Stimulated activated naive CD4-positive, alpha-beta T cell (primary cell): ENCODE measurements at places on chromosomes 2 and 18.

DNA sequence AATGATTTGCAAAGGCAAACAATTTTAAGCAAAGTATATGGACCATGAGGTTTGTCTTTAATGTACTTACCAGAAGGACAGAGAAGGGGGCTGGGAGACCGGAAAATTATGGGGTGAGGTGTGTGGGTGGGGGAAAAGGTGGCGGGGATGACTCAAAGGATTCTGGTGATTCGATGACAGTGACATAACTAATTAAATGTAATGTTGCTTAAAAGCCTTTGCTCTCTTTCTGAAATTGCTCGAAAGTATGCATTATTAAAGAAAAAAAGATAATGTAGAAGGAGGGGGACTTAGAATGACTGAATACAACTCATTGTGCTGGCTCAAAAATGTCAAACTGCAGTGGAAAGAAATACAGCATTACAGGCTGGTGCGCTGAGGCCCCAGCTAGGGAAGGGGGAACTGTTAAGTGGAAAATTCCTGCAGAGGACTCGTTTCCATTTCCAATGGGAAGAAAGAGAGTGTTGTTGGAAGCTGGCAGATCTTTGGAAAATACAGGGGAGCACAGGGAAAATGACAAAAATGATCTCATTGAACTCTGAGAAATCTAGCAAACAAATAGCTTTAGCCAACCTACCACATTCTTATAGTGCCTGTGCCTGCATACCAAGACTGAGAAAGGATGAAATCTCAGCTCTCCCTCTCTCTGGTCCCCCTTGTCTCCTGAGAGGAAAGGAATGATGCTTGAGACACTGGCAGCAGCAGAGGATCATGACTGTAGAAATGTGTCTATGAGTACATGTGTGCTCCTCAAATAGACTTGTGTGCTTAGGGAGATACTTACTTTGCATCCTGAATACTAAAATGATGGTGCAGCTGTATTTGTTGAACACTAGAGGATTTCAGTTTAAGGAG is 632.4 kb downstream of the NYAP2 start:
- no peak for DNase-seq

DNA sequence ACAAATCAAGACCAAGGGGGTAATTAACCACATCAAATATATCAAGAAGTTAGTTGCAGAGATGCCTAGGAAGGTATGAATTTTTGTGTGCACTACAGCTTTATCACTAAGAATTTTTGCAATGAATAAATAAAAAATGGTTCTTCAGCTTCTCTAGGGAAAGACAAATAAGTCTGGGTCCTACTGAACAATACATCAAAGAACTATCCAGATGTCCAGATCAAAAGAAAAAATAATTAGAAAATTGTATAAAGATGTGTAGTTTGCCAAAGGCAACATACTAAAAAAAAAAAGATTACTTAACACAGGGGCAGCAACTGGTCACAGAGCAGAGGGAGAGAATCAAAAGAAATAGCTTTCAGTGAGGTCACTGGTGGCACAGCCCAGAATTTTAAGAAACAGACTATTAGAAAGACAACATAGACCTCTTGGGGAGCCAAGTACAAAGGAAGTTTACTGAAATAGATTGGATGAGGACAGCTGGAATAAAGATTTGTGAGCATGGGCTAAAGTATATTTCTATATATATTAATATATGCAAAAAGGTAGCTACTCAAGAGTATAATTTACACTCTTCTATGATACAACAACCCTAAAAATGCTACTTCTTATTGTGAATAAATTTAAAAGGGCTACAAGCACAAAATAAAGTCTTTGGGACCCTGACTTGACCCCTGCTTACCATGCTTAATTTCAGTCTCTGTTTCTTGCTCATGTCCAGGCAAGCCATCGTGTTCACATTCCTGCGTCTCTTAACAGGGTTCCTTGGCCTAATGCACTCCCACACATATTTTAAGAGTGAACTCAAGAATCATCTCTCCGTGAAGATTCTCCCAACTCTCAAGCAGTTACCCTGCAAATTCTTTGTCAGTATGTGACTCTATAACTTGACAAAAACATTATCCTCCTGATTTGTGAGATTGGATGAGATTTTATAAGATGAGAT is 99.0 kb upstream of the GRB14 start:
- no peak for DNase-seq

- no peak for DNase-seq
Measured at GRCh38 chr18:31610286-31611205, 18.9 kb downstream of the TTR start.

GRCh38 chr2:236295481-236295880 is 31.3 kb upstream of the ASB18 start:
- no peak for DNase-seq

GRCh38 chr2:113978524-113979190 is 88.8 kb downstream of the ACTR3 start:
- no peak for DNase-seq

DNA sequence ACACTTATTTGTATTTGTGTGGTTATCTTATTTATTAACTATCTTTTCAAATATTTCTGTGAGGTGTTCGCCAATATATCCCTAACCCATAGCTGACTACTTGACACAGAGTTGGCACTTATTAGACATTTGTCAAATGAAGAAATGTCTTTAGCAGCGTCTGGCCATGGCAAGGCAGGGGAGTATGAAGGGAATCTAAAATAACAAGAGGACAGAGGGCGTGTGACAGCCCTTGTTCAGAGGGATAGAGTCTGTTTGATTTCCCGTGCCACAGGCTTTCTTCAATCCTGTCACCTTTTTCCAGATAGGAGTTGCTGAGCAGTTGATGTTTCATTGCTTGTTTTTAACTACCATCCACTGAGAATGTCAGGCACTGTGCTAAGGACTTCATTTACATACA is 53.6 kb upstream of the SLC39A10 start:
- no peak for DNase-seq

- DNase-seq: no peak
Measured at GRCh38 chr18:13120255-13120654, 98.3 kb upstream of the LDLRAD4 start.

GRCh38 chr2:151258121-151258520 is 3.5 kb downstream of the RBM43 start:
- DNase-seq: no peak

DNA sequence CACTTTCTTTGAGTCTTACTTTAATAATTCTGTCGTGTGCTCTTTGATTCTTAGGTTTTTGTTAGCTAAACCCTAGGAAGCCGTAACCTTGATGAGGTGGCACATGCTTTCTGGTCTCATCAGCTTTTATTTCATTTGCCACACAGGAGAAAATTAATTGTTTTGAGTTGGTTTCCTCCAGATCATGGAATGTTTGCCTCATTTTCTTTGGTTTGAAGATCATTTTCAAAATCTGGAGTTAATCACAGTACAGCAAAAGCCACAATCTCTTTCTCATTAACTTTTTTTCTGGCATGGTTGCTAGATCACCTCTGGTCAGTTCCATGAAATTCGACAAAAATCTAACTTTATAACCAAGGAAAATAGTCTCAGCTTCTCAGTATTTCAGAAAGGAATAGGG is 182.9 kb downstream of the MYO1B start:
- DNase-seq: no peak

DNA sequence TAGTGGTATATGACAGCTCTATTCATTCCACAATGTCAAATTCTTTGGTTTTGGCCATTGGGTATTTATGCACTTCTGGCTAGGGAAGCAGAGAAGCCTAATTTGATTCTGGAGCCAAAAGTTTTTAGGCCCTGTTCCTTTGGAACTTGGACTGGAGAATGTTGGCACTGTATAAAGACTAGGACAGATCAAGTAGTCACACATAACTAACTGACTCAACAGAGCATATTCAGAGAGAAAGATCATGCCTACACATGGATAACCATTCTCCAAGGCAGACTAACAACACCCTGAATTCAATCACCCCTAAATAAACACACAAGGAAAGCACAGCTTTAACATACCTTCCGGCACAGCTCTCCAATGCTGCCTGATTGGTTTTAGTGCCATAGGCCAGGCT is 62.9 kb downstream of the ARHGAP15 start:
- DNase-seq: no peak

GRCh38 chr2:148027822-148028221 is 6.9 kb downstream of the MBD5 start:
- no peak for DNase-seq

- DNase-seq: no peak
Measured at GRCh38 chr2:239895669-239896068, 129.5 kb downstream of the NDUFA10 start.

- no peak for DNase-seq
Measured at GRCh38 chr18:62371436-62371835, 46.3 kb downstream of the TNFRSF11A start.

DNA sequence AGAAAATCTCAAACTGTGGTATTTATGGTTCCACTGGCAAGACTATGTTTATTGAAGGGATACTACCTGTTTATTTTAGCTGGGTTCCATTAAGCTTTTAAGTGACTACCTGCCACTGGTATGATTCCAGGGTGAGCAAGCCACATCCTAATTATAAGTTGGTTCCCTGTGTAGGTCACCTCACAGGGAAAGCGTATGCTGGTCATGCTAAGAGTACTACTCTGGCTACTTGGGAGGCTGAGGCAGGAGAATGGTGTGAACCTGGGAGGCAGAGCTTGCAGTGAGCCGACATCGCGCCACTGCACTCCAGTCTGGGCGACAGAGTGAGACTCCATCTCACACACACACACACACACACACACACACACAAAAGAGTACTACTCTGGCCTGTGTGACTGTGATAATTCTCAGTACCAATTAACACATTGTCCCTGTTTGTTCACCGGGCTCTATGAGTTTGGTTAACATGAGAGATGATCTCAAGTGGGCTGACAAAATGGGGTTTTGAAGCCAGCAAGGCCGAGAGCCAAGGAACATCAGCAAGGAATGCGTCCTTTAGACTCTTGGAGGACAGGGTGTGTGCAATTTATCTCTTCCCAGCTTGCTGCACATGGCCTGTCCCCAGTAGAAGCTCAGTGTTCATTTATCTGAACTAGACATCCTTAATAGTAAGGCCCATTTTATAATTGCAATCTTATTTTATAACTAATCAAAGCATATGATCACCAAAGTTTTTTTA is 15.2 kb upstream of the ITSN2 start:
- DNase-seq: no peak

GRCh38 chr18:76460482-76460881 is 34.6 kb downstream of the ZNF516 start:
- DNase-seq: no peak

GRCh38 chr2:33093283-33093993 is 146.7 kb downstream of the LTBP1 start:
- no peak for DNase-seq

DNA sequence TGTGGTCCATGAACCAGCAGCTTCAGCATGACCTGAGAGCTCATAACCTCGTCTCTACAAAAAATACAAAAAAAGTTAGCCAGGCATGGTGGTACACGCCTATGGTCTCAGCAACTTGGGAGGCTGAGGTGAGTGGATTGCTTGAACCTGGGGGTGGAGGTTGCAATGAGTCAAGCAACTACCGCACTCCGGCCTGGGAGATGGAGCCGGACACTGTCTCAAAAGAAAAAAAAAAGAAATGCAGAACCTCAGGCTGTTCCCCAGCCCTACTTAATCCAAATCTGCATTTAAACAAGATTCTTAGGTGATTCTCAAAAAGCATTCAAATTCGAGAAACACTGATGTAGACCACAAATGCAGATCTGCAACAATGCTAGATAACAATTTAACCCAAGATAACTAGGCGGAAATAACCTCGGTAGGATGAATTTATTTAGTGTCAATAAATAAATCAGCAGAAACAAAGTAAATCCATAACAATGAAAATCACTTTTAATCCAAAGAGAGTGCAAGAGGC is 203.5 kb downstream of the SP3 start:
- DNase-seq: no peak

- DNase-seq: peak; percentile 25
Measured at GRCh38 chr2:202831242-202832220, 40.0 kb downstream of the ICA1L start.

DNA sequence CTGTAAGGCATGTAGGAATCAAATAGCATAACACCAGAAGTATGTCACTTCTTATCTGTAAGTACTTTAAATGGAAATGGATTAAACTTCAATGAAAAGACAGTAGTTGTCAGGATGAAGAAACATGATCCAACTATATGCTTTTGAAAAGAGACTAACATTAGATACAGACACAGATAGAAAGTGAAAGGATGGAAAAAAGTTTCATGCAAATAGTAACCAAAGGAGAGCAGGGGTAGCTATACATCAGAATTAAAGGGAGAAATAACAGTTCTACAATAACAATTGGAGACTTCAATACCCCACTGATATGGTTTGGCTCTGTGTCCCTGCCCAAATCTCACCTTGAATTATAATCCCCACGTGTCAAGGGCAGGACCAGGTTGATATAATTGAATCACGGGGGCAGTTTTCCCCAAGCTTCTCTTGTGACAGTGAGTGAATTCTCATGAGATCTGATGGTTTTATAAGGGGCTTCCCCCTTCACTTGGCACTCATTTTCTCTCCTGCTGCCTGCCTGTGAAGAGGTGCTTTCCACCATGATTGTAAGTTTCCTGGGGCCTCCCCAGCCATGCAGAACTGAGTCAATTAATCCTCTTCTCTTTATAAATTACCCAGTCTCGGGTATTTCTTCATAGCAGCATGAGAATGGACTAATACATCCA is 205.4 kb upstream of the CDH2 start:
- no peak for DNase-seq

GRCh38 chr2:57207191-57207590 is 839.4 kb upstream of the VRK2 start:
- no peak for DNase-seq

GRCh38 chr2:191976436-191976835 is 129.5 kb upstream of the CAVIN2 start:
- no peak for DNase-seq

DNA sequence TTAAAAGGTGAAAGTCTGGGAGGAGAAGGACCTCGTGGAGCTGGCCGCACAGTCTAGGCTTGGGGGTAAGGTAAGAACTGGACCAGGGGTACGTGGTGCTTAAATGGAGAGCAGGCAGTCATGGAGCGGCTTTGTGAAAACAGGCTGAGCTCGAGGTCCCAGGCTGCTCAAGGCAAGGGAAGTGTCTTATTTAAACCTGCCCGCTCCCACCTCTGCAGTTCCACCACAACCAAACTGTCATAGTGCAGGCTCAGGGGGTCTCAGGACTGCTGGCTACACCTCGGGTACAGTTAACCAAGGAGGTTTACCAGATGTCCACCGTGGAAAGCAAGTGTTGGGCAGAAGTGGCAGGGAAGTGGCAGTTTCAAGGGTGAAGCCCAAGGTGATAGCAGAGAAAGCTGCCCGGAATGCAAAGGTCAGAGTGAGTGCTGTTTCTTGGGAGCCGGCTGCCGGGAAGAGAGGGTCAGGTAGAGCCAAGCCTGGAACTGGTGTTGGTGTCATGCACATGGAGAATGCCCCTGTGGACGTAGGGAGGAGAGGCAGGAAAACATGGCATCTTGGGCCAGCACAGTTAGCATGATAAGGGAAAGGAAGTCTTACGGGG is 203.3 kb downstream of the GBX2 start:
- DNase-seq: no peak
